Stimulated activated naive CD4-positive, alpha-beta T cell treated with Interleukin-2 at 50 U/mL for 16 hours (primary cell): ENCODE measurements at places on chromosomes 16 and 17.

- DNase-seq = no peak
Measured at GRCh38 chr17:50268743-50269275, 5.5 kb upstream of the TMEM92 start.

GRCh38 chr16:86911437-86911958 lies 333.1 kb downstream of the FOXL1 start:
- DNase-seq = no peak

DNA sequence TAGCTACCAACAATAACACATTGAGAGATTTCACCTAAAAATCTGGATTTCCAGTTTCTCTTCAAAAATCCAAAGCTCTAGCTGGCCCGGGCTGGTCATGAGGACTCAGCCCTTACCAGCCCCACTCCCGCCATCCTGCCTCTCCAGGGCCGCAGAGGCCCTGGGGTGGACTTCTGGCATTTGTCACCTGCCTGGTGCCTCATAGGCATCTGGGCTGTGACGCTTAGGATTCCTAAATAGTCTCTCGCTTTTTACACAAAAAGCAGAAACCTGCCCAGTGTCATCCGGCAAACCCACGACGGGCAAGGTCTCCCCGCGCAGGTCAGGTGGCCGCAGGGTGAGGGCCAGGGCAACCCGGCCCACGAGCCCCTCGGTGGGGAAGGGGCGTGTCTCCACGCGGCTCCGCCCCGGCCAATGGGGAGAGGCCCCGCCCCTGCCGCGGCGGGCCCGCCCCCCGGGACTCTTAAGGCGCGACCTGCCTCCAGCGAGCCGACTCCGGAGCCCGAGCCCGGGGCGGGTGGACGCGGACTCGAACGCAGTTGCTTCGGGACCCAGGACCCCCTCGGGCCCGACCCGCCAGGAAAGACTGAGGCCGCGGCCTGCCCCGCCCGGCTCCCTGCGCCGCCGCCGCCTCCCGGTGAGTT lies at the start of gene VASN:
Gene VASN, plus strand, starts transcription at position 492 of the 644 bp plus-strand sequence. CDS start 9,030 bp downstream, outside the sequence.
- peak; percentile 59 for DNase-seq

DNA sequence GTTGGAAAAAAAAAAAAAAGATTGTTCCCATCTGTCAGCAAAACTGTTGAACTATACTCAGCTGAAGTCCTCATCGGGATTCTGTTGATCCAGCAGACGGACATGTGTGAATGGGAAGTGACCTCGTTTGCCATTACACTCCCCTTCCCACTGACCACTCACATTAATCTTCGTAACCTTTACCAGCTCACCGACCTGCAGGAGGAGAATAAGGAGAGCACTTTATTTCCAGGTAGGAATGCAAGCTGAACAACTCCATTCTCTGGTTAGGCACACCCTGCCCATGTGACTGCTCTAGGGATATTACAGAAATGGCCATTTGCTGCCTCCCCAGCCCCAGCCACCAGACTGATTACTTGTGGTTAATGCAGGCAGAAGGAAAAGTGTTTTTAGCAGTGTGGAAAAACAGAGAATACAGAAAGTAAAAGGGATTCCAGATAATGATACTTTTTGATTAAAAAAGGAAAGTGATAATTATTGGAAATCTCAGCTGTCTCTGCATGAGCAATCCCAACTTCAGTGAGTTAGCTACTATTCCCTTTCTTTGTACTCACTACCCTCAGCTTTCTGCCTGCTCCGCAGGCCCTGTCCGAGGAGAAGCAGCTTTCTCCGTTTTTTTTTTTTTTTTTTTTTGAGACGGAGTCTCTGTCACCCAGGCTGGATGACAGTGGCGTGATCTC lies 23.6 kb upstream of the YWHAE start:
- no peak for DNase-seq

GRCh38 chr17:43745541-43745940 lies 13.1 kb downstream of the SOST start:
- no peak for DNase-seq

- DNase-seq = no peak
Measured at GRCh38 chr16:27341549-27341948, 27.8 kb downstream of the IL4R start.

GRCh38 chr16:29810699-29811169 lies 1.3 kb upstream of the PRRT2 start:
- DNase-seq = no peak

DNA sequence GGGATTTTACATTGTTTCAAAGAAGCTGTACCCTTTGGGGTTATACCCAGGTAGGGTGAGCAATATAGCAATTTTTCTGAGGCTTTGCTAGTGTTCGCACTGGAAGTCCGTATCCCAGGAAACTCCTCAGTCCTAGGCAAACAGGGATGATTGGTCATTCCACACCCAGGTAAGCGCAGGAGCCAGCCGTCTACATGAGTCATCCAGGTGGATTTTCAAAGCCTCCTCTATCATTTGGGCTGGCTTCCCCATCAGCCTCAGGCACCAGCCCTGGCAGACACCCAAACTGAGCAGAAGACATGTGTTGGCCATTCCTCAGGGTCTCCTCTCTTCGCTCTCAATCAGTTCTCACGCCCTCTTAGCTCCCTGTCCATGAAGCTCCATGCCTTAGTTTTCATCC lies 135.6 kb downstream of the AIPL1 start:
- no peak for DNase-seq

- DNase-seq = no peak
Measured at GRCh38 chr16:46884513-46885293, 541 bp downstream of the GPT2 start.

- DNase-seq = no peak
Measured at GRCh38 chr16:3874242-3874641, 6.3 kb downstream of the CREBBP start.

DNA sequence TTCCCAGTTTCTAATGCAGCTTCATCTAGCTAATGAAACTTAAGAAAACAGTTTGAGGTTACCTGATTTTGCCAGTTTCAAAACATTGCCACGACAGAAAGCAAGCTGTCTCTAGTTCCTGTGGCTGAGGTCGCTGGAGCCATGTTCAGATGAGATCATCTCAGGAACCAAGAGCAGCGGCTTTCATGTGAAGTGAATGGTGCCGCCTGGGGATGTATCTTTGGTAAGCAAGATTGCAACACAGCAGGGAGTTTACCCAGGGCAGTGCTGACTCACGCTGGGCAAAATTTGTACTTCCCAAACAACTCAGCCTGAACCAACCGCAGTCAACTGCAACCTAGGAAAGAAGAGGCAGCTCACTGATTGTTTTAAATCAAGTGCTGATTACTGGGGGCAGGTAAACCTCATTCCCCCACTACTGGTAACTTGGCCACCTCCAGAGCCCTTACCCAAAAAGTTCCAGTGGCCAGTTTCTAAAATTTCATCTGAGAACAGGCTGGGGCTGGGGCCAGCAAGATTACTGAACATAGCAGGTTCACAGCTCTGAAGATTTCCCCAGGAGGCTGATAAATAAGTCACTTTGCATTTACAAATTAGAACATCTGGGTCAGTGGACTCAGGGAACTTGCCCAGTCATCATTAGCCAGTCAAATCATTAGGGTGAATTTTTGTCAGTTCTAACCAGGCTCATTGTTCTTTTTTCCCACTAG lies at the start of gene RFFL:
Gene RFFL, minus strand, starts transcription at position 194 of the 710 bp plus-strand sequence. CDS start 37,154 bp downstream, outside the sequence.
- DNase-seq = peak; percentile 92

DNA sequence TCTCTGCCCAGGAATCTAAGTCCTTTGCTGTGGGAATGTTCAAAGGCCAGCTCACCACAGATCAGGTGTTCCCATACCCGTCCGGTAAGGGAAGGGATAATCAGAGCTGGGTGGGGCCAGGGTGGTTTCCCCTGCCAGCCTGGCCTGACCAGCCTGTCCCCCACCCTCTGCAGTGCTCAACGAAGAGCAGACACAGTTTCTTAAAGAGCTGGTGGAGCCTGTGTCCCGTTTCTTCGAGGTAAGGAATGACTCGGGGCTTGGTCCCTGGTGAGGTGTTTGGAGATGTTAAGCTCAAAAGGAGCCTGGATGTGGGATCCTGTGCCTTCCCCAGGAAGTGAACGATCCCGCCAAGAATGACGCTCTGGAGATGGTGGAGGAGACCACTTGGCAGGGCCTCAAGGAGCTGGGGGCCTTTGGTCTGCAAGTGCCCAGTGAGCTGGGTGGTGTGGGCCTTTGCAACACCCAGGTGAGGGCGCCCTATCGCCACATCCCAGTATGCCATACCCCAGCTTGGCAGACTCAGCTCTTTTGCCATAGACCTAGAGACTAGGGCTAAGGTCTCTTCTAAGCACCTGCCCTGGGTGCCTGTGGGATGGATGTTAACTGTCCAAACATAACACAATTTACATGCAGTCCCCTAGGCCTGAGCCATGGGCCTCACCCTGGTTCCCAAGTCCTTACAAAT lies 997 bp downstream of the ACADVL start:
- DNase-seq = peak; percentile 48

GRCh38 chr17:75688209-75688825 lies 21.2 kb downstream of the SAP30BP start:
- no peak for DNase-seq

DNA sequence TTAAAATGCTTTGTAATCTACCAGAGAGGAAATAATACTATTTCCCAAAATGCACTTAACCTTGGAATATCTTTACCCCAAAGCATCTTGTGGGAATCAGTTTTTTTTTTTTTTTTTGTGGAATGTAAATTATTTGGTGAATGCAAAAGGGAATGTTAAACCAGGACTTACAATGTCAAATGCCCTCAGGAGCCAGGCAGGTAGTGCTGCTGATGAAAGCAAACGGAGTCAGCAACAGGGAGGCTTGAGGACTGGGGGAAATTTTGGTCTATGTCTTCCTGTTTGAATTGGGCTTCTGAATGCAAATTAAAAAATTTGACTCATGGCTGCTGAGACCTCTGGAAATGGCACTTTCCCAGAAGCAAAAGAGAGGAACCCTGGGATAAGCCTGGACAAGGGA lies 96.5 kb upstream of the NLRP1 start:
- no peak for DNase-seq

DNA sequence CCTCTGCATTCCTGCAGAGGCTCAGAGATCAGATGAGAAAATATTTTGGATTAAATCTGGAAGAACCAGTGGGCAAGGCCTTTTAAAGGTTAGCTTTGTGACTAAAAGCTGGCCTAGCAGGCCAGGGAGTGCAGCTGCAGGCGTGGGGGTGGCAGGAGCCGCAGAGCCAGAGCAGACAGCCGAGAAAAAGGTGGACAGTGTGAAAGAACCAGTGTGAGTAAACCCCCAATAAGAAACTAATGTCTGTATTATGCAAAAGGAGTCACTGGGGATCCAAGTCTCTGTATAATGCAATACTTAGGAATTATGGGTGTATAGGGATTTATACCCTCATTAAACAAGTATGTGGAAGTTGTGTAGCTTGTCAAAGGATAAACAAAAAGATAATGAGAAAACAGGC lies 21.4 kb upstream of the SPACA3 start:
- no peak for DNase-seq

DNA sequence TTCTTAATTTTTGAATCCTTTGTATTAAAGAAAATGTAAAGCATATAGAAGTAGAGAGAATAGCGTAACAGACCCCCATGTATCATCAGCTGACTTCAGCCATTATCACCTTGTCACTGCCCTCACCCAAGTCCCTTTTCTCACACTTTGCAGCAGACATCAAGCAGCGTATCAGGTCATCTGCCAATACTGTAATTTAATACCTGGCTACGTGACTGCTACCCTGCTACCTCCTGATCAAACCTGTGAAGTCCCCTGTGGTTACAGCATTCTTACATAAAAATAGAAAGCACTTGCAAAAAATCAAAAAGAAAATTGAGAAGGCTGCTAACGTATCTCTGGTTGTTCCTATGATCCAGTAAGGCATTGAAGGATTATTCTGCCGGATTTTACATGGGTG lies 96.4 kb downstream of the PLCG2 start:
- no peak for DNase-seq
